ENCODE measurements at places on chromosomes 5 and 9. TPM values are rescaled to one million over a fixed set of nuclear protein-coding genes. Genes with fewer than 3 reads are reported as not detected.

Gene FYB1
- not detected for total RNA-seq

DNA sequence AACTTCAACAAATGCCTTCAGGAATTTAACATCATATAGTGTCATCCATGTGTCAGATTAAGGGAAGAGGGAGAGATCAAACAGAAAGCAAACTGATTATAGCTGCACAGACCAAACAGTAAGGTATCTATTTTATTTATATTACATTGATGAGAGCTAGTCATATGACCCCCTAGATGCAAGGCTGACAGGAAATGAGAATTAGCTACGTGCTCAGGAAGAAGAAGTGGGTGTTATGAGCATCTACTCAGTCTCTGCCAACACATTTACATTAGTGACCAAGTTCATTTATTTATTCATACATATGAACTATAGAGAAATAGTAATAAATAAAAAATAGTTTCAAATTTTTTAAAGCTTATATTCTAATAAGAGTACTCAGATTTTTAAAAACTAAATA, 787.3 kb downstream of the KCTD16 start:
- DNase-seq = no peak

GRCh38 chr5:163305655-163306054, 131.7 kb upstream of the CCNG1 start:
- no peak for DNase-seq

DNA sequence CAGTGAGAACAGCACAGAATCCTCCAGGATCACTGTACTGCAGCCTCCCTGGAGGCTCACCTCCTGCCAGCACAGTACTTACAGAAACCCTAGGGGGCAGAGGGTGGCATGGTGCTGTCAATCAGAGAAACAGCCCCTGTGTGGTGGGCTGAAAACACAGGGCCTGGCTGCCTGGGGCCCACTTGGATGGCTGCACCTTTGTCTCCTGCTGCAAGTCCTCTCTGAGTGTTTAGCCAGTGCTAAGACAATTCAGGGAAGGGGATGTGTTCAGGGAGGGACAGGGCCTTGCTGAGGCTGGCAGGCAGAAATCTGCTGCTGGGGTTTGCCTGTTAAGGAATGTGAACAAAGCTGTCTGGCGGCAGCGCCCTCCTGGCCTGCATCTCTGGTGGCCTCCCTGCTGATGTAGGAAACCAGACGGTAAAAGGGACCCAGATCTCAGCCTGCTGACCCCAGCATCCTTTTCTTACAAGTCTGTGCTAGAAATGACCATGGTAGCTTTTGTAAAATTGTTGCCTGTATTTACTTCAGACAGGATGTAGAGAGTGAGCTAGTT, 39.5 kb downstream of the PRRC2B start:
- DNase-seq = no peak

GRCh38 chr9:133108794-133109641, 12.0 kb downstream of the RALGDS start:
- DNase-seq = no peak

Gene MPDZ
- total RNA-seq = 17.3 TPM

DNA sequence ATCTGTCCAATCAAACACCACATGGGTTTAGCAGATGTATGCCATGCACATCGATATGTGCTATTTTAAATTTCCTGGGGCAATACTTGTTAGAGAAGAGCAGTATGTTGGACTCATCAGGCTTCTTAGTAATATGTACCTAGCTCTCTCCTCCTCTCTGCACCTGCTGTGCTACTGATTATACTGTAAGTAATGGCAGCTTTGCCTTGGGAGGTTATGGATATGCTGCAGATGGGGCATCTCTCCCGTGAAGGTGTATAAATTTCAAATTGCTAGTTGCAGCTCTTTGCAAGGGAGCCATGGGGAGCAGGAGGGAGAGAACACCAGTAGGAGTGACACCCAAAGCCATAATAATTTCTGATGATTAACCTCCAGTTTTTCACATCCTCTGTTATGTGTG, 101.5 kb downstream of the SPATA31D1 start:
- DNase-seq = no peak

Gene LEAP2
- 0.25 TPM for total RNA-seq

DNA sequence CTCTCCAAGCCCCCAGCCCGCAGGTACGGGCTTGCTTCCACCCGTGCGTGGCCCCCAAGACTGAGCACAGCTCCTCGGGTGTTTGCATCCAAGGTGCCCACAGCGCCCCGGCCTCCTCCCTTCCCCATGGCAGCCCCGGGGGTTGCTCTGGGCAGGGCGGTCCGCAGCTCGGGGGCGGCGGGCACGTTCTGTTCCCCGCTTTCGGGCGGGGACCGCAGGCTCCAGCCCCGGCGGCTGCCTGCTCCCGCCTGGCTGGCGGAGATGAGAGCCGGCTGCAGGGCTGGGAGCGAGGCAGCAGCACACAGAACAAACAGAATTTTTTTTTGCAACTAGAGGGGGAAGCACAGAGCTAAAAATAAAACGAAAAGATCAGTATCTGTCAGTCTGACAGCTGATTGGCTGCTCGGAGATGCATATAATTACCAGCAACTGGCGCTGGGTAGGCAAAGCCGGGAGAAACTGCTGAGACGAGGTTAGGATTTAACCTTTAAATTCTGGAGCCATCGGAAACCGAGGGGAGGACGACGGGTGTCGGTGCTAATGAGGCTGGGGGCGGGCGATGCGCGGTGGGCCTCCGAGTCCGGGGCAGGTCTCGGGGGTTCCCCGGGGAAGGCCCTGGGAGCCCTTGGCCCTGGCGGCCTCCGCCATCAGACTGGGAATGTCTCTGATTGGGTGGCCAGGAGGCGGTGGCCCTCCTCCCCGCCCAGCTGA, 142.7 kb upstream of the IER5L start:
- peak; percentile 61 for DNase-seq

DNA sequence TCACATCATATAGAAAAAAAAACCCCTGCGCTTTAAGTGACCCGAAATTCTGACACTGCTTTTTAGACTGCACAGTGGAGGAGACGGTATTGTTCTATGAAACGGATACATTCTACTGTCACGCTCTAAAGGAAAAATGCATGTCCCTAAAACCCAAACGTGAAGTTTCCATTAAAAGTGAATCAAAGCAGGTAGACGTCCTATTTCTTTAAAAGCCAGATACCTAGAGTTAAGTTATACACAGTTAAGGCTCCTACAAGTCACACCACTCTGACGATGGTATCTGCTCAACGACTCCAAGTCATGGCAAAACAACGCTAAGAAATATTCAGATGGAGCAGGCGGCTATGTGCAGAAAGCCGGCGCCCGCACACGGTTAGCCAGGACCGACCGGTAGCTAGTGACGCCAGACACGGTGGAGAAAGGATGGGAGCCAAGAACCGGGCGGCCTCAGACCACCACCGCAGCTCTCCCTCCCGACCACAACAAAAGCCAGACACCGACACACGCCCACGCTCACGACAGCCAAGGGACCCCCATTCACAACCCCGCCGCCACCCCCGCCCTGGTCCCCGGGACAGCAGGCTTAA, 734 bp downstream of the SKP1 start:
- no peak for DNase-seq

DNA sequence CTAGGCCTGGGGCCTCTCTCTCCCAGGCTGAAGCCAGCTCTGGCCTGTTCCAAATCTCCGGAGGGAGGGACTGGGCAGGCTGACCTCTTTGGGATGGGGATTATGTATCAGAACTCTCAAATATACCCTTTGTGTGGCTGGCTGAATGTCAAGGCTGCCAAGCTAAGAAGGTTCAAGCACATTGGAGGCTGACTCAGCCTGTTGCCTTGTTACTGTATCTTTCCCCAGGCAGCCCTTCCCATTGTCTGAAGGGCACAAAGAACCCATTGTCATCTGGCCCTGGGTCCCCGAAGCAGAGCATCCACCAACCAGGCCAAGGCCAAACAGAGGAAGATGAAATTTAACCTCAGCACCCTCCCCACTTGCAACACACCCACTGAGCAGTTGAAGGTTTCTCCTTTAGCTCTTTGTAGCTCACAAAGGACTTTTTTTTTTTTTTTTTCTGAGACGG, 7.3 kb upstream of the SPARC start:
- DNase-seq = no peak

DNA sequence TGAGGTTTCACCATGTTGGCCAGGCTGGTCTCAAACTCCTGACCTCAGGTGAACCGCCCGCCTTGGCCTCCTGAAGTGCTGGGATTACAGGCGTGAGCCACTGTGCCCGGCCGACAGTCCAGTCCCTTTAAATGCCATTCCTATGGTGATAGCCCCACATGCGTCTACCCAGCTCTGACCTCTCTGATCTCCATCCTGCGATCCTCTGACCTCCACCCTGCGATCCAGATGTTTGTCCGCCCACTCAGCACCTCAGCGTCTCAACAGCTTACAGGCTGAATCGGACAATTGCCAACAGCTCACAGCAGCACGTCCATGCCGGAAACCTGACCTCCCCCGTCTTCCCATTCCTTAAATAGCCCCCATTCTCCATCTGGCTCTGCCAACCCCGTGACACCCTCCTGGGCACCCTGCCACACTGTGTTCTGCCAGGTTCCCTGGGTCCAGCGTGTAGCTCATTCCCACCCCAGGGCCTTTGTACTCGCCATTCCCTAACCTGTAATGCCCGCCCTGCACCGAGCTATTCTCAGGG, 44.0 kb upstream of the RNU6ATAC start:
- DNase-seq = no peak

DNA sequence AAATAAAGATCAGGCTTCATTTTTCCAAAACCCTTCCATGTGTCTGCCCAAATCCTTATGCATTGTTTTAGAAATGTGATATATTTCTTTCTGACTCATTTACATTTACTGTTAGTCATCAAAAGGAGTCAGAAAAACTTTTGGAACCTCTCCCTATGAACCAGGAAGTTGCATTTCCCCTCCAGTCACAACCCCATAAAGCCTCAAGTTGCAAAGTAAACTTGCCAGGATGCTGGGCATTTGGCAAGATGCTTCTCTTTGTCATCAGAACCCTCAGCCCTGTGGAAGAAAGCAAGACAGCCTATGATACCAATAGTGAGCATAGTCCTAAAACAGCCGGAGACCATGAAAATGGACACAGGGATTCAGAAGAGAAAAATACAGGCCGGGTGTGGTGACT, 84.2 kb downstream of the MUSK start:
- peak; percentile 57 for DNase-seq

GRCh38 chr9:81317939-81318338, 371.4 kb downstream of the TLE1 start:
- DNase-seq = no peak

GRCh38 chr9:81683704-81684103, 5.6 kb downstream of the TLE1 start:
- no peak for DNase-seq

DNA sequence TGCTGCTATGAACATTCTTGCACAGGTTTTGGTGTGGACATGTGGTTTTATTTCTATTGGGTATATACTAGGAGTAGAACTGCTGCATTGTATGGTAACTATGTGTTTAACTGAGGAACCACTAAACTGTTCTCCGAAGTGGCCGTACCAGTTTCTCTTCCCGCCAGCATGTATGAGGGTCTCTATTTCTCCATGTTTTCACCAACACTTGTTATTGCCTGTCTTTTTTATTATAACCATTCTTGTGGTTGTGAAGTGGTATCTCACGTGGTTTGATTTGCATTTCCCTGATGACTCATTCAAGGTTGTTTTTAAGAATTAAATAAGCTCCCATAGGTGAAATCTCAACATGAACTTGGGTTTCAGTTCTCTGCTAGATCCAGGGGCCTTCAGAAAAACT, 19.4 kb downstream of the PDE8B start:
- no peak for DNase-seq

GRCh38 chr5:132457371-132458225, 33.0 kb downstream of the IRF1 start:
- DNase-seq = no peak

GRCh38 chr5:63686938-63687337, 275.3 kb downstream of the HTR1A start:
- DNase-seq = no peak

DNA sequence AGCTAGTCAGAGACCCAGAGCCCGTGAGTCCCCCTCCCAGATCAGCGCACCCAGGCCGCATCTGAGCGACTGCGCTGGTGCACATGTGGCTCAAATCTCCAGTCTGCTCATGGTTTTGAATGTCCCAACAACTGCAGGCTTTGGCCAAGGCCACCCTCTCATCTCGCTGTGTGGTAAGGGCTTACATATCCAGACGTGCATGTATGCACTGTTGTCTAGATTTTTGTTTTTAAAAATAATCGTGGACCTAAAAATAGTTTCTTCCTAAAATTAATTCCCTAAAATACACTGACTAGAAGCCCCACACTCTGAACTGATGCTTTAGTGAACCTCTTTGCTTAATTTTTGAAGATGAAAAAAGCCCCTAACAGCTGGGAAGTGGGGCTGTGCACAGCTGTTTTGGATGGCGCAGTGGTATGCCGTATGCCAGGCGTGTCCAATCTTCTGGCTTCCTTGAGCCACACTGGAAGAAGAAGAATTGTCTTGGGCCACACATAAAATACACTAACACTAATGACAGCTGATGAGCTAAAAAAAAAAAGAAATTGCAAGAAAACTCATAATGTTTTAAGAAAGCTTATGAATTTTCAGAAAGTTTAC, 143.0 kb upstream of the LHFPL2 start:
- DNase-seq = no peak

- peak; percentile 70 for DNase-seq
Measured at GRCh38 chr5:134445856-134446818, 34.5 kb upstream of the CDKN2AIPNL start.

- no peak for DNase-seq
Measured at GRCh38 chr9:135306699-135307098, 172.9 kb upstream of the PPP1R26 start.

Gene SPATA31E1
- total RNA-seq = not detected

Gene CTNNA1
- total RNA-seq = 420 TPM

GRCh38 chr5:106600803-106601202, 1069.9 kb downstream of the EFNA5 start:
- no peak for DNase-seq

DNA sequence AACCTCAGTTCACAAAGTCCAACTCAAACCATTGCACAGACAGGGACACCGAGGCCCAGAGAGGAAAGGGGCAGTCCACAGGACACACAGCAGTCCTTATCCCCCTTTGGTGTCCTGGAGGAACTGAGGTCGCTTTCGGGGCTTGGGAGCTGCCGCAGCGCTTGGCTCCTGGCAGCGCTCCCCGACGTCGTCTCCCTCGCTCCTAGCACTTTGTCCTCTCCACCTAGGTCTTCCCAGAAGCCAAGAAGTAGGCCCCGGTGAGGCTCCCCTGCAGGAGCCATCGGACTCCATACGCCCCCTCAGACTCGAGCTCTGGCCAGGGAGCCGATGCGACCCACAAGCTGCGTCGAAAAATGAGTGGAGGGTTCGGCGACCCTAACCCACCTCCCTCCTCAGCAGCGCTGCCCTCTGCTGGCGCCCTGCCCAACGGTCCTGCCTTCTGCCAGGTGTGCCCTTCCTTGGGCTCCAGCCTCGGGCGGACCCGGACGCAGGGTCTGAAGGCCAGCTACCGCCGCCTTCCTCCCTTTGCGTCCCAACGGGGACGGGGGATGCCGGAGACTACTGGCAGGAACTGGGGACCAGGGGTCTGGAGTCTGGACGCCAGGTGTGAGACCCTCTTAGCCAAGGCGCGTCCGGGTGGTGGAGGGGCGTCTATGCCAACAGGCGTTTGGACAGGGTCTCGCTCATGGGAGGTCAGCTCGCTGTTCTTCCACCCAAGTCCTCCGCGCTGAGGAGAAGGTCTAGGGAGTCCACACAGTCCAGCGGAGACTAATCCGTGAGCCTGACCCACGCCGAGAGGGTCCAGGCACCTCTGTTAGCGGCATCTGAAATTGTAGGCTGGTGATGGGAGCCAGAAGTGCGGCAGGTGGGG, 2.1 kb upstream of the PRDM12 start:
- DNase-seq = no peak

All from kidney epithelial cell (primary cell).